ENCODE measurements at places on chromosomes 11 and 22.

DNA sequence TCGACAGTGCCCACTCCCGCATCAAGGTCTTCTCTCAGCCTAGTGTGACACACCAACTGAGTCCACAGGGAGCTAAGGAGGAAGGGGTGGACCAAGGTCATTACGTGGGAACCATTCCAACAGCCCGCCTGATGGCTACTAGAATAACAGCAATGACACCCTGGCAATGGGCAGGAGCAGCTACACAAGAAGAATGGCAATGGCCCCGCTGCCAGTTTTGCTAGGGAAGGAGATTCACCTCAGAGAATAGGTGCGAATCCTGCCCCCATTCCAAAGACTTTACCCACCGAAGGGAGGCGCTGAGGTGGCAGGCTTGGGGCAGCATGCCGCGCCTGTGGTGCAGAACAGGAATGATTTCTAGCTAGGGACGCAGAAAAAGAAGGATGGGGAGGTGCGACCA, 9.1 kb downstream of the WT1 start:
- no peak for DNase-seq

GRCh38 chr11:113556036-113556435, 80.8 kb upstream of the DRD2 start:
- no peak for DNase-seq

DNA sequence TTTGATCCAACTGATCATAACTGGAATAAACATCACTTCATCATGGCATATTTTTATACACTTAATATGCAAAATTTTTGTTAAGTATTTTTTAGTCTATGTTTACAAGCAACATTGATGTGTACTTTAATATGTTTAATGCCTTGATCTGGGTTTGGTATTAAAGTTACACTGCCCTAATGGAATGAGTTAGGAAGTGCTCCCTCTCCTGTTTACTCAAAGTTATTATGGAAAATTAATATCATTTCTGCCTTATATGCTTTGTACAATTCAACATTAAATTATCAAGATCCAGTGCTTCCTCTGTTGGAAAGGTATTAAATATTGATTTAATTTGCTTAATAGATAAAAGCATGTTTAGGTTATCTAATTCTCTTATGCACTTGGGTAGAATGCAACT, 927.3 kb upstream of the RAG2 start:
- DNase-seq = no peak

- DNase-seq = no peak
Observed at GRCh38 chr11:48109046-48109666, 107.5 kb upstream of the OR4B1 start.

DNA sequence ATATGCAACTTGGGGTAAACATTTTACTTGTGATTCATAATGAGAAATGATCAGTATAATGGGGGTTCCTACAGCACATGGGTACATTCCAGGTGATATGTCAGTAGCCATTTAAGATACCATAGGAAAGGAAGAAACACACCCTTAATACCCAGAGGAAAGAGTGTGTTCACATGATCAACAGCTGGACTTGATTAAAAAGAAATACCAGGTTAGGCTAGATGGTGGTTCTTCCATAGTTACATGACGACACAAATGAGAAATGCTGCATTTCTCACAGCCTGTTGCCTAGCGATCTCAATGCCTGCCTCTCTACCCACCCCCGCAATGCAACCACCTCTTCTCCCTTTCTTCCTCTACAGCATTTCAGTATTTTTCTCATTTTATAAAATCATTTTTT, 96.8 kb downstream of the TTC28 start:
- DNase-seq = no peak

DNA sequence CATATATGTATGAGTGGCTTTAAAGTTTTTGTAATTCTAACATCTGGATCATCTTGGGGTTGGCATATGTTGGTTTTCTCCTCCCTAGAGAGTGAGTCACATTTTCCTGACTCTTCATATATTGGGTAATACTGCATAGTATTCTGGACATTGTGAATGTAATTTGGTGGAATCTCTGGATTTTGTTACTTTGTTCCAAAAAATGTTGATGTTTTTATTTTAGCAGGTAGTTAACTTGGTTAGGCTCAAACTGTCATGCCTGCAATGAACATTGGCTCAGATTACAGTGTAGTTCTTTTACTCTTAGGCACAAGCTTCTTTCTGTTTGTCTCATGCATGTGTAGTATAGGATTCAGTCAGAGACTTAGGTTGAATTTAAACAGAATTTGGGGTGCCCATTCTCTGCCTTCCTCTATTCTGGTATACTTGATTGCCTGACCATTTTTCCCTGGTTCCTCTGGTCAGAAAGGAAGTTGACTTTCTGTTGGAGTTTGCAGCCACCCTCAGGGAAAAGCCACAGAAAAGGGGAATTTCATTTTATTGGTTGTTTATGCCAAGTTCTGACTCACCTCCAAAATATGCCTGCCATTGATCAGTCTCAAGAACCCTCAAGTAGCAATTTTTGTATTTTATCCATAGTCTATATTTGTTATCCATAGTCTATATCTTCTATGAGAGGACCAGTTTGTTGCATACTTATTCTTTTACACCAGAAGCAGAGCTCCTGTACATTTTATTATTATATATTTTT, 151.7 kb downstream of the UVRAG start:
- DNase-seq = no peak

GRCh38 chr11:73342633-73343032, 33.6 kb upstream of the RELT start:
- no peak for DNase-seq

- no peak for DNase-seq
Observed at GRCh38 chr11:133337951-133338418, 194.3 kb downstream of the OPCML start.

- DNase-seq = no peak
Observed at GRCh38 chr11:131895865-131896264, 525.5 kb downstream of the NTM start.

DNA sequence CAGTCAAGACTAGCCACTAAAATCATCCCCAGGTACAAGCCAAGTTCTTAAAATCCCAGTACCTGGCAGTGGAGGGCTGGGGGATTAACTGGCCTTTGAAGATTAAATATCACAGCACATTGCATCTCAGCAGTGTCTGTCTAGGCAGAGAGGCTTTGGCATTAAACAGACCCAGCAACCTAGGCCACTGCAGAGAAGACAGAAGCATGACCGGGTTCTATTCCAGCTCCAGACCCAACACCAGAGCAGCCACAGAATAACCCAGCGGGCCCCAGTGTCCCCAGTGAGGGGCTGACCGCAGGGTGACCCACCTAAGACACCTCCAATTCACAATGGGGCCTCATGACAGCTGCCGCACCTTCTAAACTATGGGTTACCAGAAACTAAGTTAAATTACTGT, 88.2 kb downstream of the SHANK2 start:
- DNase-seq = no peak

DNA sequence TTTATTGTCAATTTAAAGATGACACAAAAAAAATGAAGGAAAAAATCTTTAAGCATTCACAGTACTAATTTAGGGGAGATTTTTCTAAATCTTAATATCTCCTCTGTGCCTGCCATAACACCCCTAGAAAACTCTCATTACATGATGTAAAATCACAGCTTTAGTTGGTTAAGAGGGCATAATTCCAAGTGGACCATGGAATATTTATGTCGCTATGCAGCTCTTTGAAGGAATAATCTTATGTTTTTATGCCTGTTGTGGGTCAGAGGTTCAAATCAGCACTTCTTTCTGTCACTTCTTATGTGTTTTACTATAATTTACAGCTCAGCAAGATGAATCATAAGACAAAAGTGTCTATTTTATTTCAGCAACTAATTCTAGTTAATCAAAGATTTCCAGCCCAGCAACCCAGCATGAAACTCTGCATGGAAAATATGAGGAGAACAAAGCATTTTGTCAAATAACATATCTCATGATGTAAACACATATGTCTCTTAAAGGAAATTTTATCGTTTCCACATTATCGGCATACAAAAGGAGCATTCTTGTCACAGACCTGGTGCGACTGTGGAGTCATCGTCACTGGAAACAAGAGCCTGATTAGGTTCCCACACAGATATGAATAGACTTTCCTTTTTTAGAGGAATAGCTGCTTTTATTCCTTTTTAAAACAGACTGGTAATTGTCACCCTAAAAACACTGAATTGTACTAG, 274.8 kb downstream of the SOX6 start:
- DNase-seq = no peak

GRCh38 chr11:14318581-14318981, 40.4 kb downstream of the RRAS2 start:
- DNase-seq = no peak

DNA sequence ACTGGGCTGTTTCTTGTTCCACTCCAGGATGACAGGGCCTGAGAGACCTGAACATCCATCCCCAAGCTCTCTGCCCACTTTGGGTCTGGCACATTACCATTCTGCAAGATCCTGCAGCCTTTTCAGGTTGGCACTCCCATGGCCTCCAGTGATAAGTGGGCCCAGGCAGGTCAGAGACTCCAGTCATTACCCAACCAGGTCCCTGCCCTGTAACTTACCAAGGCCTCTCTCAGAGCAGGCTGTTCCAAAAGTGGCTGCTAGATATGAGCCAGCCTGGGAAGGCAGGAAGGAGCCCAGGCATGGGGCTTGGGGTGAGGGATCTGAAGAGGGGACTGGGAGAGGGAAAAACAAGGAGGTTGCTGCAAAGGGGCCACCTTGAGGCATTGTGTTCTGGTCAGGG, 35.9 kb downstream of the KCNQ1OT1 start:
- DNase-seq = no peak

DNA sequence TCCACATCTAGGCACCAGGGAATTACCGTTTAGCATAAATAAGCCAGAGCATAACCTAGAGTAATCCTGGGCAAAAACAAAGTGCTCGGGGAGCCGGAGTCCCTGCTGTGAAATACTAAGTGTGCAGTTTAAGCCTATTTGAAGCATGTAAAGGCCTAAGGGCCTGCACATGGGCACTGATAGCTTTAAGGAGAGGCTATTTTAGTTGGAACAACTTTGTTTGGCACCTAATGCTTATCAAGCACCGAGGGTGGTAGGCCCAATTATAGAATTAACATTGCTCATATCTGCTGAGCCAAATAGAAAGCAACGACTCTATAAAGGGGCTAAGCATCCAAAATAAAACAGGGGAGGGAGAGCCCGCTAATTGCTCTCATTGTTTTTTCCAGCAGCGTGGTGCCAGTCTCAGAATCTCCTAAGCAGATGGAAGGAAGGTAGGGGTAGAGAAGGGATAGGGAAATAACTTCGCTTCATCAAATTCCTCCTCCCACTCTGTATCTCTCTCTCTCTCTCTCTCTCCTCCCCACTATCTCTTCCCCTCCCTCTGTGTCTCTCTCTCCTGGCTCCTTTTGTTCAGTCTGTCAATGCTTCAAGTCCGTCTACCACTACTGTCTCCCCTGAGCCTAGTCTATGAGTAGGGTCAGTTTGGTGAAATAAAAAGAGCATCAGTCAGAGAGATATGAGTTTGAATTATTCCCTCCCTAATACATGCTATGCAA, 292.8 kb downstream of the NXPE2 start:
- no peak for DNase-seq

DNA sequence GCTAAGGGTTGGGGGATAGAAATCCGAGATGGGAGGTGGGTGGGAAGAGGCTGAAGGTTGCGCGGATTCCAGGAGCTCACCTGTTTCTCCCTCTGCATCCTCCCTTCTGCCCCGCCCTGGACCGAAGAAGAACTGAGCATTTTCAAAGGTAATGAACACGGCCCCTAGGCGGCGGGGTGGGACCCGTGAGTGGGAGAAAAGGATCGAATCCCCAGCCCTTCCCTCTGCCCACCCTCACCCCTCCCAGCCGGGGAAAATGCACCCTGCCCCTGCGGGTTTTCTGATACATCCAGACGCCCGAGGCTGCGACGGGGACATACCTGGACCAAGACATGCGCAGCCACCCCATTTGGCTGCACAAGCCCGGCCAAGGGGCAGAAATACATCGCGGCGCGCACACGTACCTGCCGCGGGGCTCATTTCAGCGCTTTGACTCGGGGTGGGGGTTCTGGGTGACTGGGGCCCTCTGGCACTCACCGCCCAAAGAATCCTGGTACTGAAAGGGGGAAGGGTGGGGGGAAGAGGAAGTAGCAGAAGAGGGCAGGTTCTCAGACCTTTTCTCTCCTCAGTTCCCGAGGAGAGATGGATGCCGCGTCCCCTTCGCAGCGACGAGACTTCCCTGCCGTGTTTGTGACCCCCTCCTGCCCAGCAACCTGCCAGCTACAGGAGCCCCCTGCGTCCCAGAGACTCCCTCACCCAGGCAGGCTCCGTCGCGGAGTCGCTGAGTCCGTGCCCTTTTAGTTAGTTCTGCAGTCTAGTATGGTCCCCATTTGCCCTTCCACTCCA, 6.0 kb downstream of the VSIG2 start:
- DNase-seq = no peak

- no peak for DNase-seq
Observed at GRCh38 chr11:97201743-97202612, 812.2 kb downstream of the JRKL start.

DNA sequence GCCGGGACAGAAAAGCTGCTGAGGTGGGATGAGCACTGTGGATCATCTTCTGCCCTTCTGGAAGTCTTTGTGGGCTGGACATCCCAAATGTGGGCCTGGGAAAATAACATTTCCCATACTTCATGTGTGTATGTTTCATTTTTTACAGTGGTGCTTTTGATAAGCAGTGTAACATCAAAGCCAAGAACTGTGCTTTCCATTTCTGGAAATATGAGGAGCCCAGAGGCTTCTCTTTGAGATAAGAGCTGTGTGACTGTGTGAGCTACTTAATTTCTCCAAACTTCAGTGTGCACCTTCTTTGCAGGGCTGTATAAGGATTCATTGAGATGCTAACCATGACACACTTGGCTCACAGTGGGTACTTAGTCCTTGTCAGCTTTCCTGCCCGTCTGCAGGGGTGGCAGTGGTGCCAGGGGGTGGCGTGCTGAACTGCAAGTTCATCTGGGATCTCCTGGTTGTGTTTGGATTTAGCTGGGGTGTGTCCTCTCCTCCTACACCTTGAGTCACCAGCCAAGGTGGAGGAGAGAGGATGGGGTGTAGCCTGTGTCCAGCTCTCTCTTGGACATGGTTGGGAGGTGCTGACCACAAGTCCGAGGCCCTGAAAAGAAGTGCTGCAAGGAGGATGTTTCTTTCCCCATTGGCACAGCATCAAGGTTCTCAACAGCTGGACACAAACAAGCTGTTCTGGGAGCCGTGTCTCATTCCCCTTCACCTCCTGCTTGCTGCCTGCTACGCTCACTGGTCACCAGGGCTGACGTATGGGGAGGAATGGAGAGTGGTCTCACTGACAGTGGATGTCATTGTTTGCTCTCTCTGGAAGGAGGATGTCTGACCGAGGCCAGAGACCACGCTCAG, 139.4 kb downstream of the TEAD1 start:
- DNase-seq = no peak

DNA sequence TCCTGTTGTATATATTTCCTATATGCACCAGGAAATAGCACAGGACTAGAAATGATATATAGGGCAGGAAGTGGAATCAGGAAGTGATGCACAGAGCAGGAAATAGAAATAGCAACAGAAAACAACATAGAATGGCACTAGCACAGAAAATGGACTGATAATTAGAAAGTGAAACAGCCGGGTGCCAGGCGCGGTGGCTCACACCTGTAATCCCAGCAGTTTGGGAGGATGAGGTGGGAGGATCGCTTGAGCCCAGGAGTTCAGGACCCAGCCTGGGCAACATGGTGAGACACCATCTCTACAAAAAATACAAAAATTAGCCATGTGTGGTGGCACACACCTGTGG, 10.0 kb upstream of the RELT start:
- DNase-seq = no peak
